Mesothelial cell of epicardium (in vitro differentiated cells): ENCODE measurements at places on chromosomes 6 and 20. TPM values are rescaled to one million over a fixed set of nuclear protein-coding genes. Genes with fewer than 3 reads are reported as not detected.

DNA sequence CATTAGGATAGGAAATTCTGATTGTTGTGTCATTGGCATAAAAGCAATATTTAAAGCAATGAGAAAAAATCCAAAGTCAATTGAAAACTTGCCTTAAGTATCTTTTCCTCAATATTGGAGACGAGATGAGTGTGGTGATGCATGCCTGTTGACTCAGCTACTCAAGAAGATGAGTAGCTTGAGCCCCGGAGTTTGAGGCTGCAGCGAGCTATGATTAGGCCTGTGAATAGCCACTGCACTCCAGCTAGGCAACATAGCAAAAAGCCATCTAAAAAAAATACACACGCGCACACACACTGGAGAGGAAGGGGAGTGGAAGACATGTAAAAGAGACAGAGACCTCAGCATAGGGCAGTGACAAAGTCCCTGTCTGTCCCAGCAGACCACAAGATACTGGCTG lies 9.7 kb upstream of the MARCKS start:
- H3K4me3 ChIP-seq = no peak overlapping the region
- DNase-seq = no peak
- no peaks in the 10 kb centered on the region for H3K36me3 ChIP-seq
- no peak overlapping the region for H3K27ac ChIP-seq
- H3K27me3 ChIP-seq = no peaks in the 10 kb centered on the region
- H3K4me1 ChIP-seq = peaks cover 33% of the 10 kb centered on the region

- H3K4me1 ChIP-seq = no peaks in the 10 kb centered on the region
- H3K4me3 ChIP-seq = no peak overlapping the region
- H3K36me3 ChIP-seq = peaks cover 13% of the 10 kb centered on the region
- no peak overlapping the region for H3K27ac ChIP-seq
Observed at GRCh38 chr6:129342243-129342642, 367.7 kb downstream of the ARHGAP18 start.

DNA sequence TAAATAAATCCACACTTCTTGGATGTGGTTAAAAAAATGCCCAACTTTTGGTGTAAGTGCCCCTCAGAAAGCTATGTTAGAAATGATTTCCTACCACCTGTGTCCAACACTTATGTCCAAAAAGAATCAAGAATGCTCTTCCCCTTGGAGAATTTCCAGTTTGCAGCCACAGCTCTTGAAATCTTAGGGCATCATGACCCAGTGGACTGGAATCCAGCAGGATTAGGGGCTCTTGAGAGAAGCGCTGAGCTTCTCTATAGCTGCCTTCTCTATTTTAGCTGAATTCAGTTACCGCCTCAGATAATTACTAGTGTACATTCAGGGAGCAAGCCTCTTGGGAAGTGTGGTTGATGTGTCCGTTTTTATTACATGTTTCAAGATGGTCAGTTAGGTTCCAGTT lies 2.5 kb downstream of the PHACTR1 start:
- H3K36me3 ChIP-seq = no peaks in the 10 kb centered on the region
- no peak overlapping the region for H3K4me3 ChIP-seq
- H3K27me3 ChIP-seq = peaks cover 45% of the 10 kb centered on the region
- DNase-seq = no peak

DUSP15 gene
- total RNA-seq = 8.4 to 10.4 TPM (median 8.5 TPM) in 3 replicates

CALHM4 gene
- total RNA-seq = not detected in 3 replicates

- H3K4me1 ChIP-seq = peaks cover 44% of the 10 kb centered on the region
- peak overlapping the region; percentile 75 for H3K27ac ChIP-seq
- H3K36me3 ChIP-seq = peaks cover 89% of the 10 kb centered on the region
- peak overlapping the region; percentile 24 for H3K4me3 ChIP-seq
- no peak for DNase-seq
- H3K27me3 ChIP-seq = no peaks in the 10 kb centered on the region
Observed at GRCh38 chr20:49286689-49287551, 9.1 kb upstream of the ZNFX1 start.

GRCh38 chr20:51176876-51177275 lies 154.0 kb upstream of the KCNG1 start:
- H3K27me3 ChIP-seq = peaks cover 5% of the 10 kb centered on the region
- peaks cover 8% of the 10 kb centered on the region for H3K4me1 ChIP-seq
- no peaks in the 10 kb centered on the region for H3K36me3 ChIP-seq
- H3K27ac ChIP-seq = peak overlapping the region; percentile 71

GRCh38 chr6:108350528-108350927 lies 55.7 kb downstream of the AFG1L start:
- no peaks in the 10 kb centered on the region for H3K4me1 ChIP-seq
- no peak for DNase-seq
- no peak overlapping the region for H3K27ac ChIP-seq

DNA sequence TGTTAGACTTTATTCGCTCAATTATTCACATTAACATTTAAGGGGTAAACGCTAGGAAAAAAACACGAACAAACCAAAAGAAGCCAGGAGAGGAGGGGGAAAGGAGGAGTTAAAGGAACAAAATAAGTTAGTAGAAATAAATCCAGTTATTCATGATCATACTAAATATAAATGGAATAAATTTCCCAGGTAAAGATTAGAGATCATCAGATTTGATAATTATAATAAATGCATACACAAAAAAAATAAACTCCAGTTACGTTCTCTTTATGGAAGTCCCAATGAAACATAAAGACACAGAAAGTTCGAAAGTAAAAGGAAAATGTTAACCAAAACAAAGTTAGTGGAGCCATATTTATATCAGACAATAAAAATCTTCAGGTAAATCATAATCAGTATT lies 568.7 kb upstream of the NOX3 start:
- no peaks in the 10 kb centered on the region for H3K36me3 ChIP-seq
- no peaks in the 10 kb centered on the region for H3K27me3 ChIP-seq
- H3K4me1 ChIP-seq = peaks cover 4% of the 10 kb centered on the region
- DNase-seq = no peak
- H3K27ac ChIP-seq = no peak overlapping the region
- no peak overlapping the region for H3K4me3 ChIP-seq

- H3K36me3 ChIP-seq = peaks cover 4% of the 10 kb centered on the region
- DNase-seq = no peak
- H3K4me1 ChIP-seq = peaks cover 3% of the 10 kb centered on the region
- H3K27me3 ChIP-seq = no peaks in the 10 kb centered on the region
- H3K4me3 ChIP-seq = no peak overlapping the region
Observed at GRCh38 chr6:46453741-46454316, 37.4 kb downstream of the RCAN2 start.

PAX1 gene
- not detected in 3 replicates for total RNA-seq

- no peaks in the 10 kb centered on the region for H3K27me3 ChIP-seq
- peak overlapping the region; percentile 66 for H3K27ac ChIP-seq
- no peak overlapping the region for H3K4me3 ChIP-seq
- no peak for DNase-seq
- H3K4me1 ChIP-seq = peaks cover 22% of the 10 kb centered on the region
Observed at GRCh38 chr6:21026576-21027273, 492.5 kb downstream of the CDKAL1 start.

DNA sequence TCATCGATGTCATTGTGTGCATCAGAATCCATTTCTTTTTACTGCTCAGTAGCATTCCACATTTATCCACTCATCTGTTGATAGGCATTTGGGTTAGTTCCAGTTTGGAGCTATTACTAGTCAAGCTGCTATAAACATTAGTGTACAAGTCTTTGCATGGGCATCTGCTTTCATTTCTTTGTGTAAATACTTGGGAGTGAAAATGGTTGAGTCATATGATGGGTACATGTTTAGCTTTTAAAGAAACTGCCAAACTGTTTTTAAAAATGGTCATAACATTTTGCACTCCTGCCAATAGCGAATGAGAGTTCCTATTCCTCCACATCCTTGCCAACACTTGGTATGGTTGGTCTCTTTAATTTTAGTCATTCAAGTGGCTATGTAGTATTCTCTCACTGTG lies 21.2 kb upstream of the SLC22A2 start:
- no peak for DNase-seq
- no peaks in the 10 kb centered on the region for H3K36me3 ChIP-seq
- no peak overlapping the region for H3K4me3 ChIP-seq
- no peak overlapping the region for H3K27ac ChIP-seq

DNA sequence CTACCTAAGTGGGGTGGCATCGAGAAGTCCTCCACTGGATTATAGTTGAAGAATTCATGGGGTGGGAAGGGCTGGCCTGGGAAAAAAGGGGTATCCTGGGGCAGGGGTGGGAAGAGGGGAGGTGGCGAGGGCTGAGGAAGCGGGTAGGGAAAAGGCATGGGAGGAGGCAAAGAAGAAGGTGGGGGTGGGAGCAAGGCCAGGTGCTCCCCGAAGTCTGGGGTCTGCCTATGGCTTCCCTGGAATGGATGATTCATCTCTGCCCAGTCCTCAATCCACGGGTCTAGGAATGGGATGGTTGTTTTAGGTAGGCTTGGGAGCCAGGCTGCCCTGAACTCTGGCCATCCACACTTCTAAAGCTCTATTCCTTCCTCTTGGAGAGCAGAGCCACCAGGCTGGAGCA lies 4.4 kb downstream of the PCED1A start:
- peaks cover 17% of the 10 kb centered on the region for H3K36me3 ChIP-seq
- H3K27me3 ChIP-seq = no peaks in the 10 kb centered on the region
- no peak overlapping the region for H3K4me3 ChIP-seq
- H3K4me1 ChIP-seq = peaks cover 11% of the 10 kb centered on the region
- DNase-seq = no peak

DNA sequence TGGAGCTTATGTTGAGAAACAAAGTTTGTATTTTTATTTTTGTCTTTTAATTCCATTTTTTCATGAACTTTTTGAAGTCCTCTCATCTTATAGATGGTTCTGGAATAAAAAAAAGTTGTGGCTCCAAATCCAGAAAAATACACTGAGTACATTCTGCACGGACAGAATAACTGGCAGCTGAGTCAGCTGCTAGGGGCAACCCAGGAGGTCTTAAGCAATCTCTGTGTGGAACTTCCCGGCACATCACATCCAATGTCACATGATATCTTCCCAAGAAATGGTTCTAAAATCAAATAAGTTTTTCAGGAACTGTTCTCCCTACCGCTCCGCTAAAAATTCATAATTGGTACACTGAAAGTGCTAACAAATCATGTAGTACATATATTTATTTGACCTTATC lies 29.8 kb downstream of the SLC13A3 start:
- H3K36me3 ChIP-seq = peaks cover 4% of the 10 kb centered on the region
- no peak overlapping the region for H3K4me3 ChIP-seq
- no peak for DNase-seq
- no peaks in the 10 kb centered on the region for H3K4me1 ChIP-seq
- no peaks in the 10 kb centered on the region for H3K27me3 ChIP-seq

GRCh38 chr6:74504941-74505340 lies 700.9 kb downstream of the COL12A1 start:
- H3K27ac ChIP-seq = no peak overlapping the region
- DNase-seq = no peak
- H3K27me3 ChIP-seq = no peaks in the 10 kb centered on the region
- no peaks in the 10 kb centered on the region for H3K4me1 ChIP-seq
- H3K4me3 ChIP-seq = no peak overlapping the region

DNA sequence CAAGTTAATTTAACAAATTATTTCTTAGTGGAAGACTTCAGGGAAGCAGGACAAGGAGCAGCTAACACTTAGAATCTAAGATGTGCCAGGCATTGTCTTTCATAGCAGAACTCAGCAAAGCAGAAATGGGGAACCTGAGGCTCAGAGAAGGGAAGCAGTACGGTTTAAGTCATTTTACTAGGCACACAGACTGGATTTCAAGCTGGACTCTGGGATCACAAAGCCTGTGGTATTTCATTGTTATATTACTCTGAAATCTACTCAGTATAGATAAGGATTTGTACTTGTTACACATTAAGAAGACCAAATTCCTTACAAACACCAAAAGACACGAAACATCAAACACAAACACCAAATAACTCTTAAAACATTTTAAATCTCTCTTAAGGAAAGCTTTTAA lies 199.6 kb downstream of the ISM1 start:
- peaks cover under 1% of the 10 kb centered on the region for H3K36me3 ChIP-seq
- peaks cover 14% of the 10 kb centered on the region for H3K4me1 ChIP-seq
- H3K27me3 ChIP-seq = no peaks in the 10 kb centered on the region
- no peak for DNase-seq

DNA sequence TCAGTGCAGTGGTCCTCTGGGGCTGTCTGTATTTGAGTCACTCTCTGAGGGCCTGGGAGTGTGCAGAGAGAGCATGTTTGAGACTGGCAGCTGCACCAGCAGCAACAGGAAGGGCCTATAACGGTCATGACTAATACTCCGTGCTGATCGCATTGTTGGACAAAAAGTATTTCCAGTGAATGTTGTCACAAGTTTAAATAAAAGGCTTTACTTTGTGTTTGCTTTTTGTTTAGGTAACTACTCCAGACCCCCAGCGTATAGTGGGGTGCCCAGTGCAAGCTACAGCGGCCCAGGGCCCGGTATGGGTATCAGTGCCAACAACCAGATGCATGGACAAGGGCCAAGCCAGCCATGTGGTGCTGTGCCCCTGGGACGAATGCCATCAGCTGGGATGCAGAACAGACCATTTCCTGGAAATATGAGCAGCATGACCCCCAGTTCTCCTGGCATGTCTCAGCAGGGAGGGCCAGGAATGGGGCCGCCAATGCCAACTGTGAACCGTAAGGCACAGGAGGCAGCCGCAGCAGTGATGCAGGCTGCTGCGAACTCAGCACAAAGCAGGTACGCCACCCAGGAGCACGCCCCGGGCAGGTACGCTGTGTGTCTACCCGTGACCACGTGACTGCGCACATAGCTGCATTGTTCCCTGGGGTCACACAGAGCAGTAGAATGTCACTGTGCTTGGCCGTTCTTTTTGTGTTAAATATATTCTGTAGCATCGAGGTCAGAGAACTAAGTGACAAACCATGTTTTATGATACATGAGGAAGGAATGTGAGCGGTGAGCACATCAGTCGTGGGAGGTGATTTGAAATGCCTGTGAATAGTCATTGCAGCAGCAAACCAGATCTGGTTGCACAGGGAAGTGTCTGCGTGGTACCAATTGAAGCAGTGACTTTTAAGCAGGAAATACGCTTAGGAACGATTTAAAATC lies 174.7 kb downstream of the TMEM242 start:
- H3K36me3 ChIP-seq = peaks cover 9% of the 10 kb centered on the region
- H3K4me1 ChIP-seq = peaks cover 59% of the 10 kb centered on the region
- H3K27me3 ChIP-seq = no peaks in the 10 kb centered on the region
- H3K27ac ChIP-seq = peak overlapping the region; percentile 89
- peak overlapping the region; percentile 60 for H3K4me3 ChIP-seq

GRCh38 chr6:111992851-111993250 lies 61.1 kb upstream of the CCN6 start:
- peaks cover 2% of the 10 kb centered on the region for H3K36me3 ChIP-seq
- H3K27me3 ChIP-seq = no peaks in the 10 kb centered on the region
- no peak overlapping the region for H3K4me3 ChIP-seq
- peaks cover 17% of the 10 kb centered on the region for H3K4me1 ChIP-seq
- no peak for DNase-seq

DNA sequence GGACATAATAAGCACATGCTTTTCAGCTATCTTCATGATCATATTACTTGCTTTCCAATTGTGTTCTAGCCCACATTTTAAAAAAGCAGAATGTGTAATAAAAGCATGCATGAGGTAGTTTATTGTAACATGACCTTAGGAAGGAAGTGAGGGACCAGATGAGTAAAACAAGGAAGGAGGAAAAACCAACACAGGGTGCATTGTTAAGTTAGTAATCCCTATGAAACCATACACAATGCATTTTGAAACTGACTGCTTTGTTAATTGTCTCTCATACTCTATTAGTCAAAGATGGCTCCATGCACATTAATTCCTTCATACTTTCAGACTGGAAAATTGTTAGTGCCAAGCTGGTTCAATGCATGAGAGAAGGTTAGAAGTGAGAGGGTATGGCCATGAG lies 37.7 kb upstream of the CENPW start:
- H3K27me3 ChIP-seq = no peaks in the 10 kb centered on the region
- DNase-seq = no peak
- no peak overlapping the region for H3K4me3 ChIP-seq
- no peaks in the 10 kb centered on the region for H3K4me1 ChIP-seq
- H3K36me3 ChIP-seq = no peaks in the 10 kb centered on the region

MOG gene
- total RNA-seq = 0.65 to 1.4 TPM (median 0.82 TPM) in 3 replicates
